ENCODE measurements at places on chromosomes 1 and 21.

GRCh38 chr1:63747445-63747844 lies 26.4 kb upstream of the ROR1 start:
- no peak for DNase-seq

DNA sequence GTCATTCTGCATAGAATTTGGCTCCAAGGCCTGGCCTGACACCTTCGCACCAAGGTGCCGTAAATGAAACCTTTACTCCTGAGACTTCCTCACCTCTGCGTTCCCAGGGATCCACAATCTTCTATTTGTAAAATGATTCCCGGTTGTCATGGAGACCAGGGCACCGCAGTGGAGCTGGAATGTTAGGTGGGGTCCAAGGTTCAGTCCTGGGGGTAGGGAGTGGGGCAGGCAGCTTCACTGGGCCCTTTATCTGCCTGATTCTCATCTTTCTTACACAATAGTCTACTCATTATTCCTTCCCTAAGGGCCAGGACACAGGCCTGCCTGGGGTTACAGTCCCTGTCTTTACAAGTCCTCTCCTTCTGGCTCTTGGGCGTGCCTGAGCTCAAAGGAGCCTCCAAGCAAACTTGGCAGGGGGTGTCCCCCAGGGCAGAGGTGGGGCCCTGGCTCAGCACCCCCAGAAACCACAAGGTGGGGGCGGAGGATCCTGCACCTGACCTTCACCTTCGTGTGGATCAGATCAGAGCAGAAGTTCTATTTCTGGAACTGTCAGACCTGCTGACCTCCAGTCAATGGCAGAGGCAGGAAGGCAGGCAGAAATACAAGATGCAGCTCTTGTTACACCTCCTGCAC lies 51.1 kb downstream of the RIPK4 start:
- DNase-seq = no peak

GRCh38 chr1:239675735-239676134 lies 289.4 kb downstream of the CHRM3 start:
- no peak for DNase-seq

- peak; percentile 77 for DNase-seq
Measured at GRCh38 chr1:115641762-115642167, at the start of gene VANGL1. Gene VANGL1, plus strand, starts transcription at chr1:115641970. Its CDS starts 9,444 bp downstream, at chr1:115651414.

DNA sequence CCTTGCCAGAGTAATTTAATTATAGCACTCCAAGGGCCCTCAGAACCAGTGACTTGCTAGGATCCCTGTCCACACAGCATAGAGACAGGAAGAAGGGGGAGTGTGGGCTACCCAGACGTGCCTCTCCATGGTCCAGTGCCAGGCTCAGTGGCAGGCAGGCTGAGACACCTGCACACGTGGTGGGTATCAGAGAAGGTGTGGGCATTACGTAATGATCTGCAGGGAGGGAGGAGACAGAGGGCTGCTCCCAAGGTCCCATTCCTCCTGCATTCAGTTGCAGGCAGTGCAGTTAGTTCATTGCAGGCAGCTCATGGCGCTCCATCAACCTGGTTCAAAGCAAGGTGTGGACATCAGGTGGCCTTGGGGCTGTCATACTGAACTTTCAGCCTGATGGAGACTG lies 49.9 kb downstream of the C8B start:
- no peak for DNase-seq

DNA sequence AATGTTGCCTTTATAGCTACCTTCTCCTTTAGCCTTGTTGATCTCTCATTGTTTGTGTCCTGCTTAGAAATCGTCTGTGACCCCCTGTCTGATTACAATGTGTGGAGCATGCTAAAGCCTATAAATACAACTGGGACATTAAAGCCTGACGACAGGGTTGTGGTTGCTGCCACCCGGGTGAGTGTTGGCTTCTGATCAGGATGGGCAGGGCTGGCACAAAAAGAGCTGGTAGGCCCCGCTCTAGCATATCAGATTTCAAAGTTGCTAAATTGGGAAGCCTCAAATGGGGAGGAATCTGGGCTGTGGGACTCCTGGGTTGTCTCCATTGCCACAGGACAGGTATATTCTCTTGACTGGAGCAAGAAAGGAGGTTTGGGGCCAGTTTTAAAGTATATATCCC lies 8.4 kb downstream of the NCSTN start:
- DNase-seq = no peak

DNA sequence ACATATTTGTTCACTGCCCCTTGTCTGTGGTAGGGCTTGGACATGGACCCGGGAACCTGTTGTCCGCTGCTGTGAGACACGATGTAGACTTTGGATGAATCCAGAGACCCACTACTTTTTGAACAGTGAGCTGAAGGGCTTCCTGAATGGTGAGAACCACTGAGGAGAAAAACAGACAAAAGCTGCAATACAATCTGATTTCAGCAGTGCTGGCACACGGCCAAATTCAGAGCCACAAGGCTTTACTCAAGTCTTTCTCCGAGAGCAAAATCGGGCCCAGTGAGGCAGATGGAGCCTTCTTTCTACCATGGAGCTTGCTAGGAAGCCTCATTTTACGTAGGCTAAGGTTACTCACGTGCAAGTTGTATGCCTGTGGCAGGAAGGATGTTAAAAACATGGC lies 197.6 kb downstream of the SIPA1L2 start:
- DNase-seq = peak; percentile 9

GRCh38 chr1:23286401-23286800 lies 57.7 kb downstream of the HNRNPR start:
- DNase-seq = no peak

DNA sequence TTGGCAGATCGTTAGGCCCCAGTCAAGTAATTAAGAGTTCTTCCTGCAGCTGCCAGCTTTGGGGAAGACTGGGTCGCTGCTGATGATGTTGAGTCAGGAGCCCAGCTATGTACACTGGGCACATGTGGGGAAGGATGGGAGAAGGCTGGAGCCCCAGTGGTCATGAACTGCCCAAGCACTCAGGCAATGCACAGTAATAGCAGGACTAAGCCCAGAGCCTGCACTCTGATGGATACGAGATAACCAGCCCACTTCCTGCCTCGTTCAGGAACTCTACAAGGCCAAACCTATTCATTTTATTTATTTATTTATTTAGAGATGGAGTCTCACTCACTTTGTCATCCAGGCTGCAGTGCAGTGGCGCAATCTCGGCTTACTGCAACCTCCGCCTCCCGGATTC lies 81.1 kb upstream of the BTG3 start:
- no peak for DNase-seq

DNA sequence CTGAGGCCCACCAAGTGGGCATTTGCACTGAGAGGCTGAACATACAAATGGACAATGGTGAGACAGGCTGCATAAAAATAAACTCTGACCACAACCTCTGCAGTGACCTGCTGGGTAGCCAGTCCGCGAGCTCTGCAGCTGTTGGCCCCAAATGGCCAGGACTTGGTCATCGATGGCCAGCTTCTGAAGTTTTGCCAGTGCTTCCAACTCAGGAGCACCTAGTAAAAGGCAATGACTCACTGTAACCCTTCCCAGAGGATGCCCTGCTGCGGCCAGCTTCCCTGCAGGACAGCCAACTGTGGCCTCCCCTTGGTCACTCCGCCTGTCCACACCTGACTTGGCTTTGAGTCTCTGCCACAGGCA lies 185.4 kb downstream of the DYRK1A start:
- no peak for DNase-seq

DNA sequence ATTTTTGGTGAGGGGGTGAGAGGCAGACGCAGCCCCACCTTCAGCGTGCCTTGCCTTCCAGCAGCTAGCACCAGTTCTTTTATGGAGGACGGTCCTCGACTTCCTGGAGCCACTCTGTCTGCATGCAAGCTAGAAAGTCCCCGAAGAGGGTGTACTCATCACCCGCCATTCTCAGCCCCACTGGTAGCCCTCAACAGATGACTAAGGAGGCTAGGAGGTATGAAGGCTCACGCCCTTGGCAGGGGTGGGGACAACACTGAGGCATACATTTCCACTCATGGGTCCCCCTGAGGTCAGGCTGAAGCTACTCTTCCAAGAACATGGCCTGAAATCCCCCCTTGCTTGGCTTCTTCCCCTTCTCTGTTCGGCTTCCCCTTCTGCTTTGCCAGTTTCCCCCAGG lies 8.9 kb upstream of the PTPRF start:
- no peak for DNase-seq

- no peak for DNase-seq
Measured at GRCh38 chr1:212161231-212161781, 123.9 kb upstream of the PPP2R5A start.

GRCh38 chr1:205962821-205963221 lies 19.6 kb upstream of the SLC26A9 start:
- no peak for DNase-seq

GRCh38 chr1:243903895-243904294 lies 53.9 kb upstream of the AKT3 start:
- DNase-seq = no peak

DNA sequence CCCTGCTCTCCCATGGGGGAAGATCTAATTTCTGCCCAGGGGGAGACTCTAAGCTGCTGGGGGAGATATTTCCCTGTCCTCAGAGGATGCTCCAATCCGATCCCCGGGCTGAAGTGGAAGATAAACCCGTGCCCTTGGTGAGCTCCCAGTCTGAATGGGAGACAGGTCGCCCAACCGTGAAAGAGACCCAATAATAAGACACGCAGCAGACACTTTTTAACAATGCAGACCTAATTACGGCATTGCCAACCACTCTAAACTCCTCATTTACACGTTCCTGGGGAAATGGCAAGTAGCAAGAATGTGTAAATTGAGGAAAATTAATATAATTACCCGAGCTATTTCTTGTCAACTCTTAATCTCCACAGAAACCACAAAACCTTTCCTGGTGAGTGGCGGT lies 48.7 kb upstream of the ACTL8 start:
- DNase-seq = no peak

DNA sequence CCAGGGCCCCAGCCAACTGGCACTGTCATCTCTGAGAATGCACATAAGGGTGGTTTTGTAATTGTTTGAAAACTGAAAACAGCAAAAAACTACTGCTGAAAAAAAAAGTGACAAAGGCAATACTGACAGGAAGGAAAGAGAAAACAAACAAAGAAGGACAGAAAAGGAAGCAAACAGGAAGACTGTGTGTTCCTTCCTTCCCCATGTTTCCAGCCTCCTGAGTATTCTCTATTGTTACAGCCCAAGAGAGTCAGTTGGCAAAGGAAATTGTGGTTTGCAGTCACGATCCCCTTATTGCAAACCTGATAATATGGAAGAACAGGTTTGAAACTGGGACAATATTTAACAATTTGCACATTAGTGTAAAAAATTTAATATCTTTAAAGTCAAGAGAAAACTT lies 1177.6 kb downstream of the PLA2G4A start:
- DNase-seq = peak; percentile 42

- no peak for DNase-seq
Measured at GRCh38 chr1:67719329-67720196, 34.6 kb downstream of the GADD45A start.

- no peak for DNase-seq
Measured at GRCh38 chr1:6888268-6888667, 103.0 kb downstream of the CAMTA1 start.

GRCh38 chr1:184590163-184590750 lies 164.4 kb downstream of the EDEM3 start:
- DNase-seq = no peak

- no peak for DNase-seq
Measured at GRCh38 chr1:6163973-6164617, 16.0 kb downstream of the CHD5 start.

DNA sequence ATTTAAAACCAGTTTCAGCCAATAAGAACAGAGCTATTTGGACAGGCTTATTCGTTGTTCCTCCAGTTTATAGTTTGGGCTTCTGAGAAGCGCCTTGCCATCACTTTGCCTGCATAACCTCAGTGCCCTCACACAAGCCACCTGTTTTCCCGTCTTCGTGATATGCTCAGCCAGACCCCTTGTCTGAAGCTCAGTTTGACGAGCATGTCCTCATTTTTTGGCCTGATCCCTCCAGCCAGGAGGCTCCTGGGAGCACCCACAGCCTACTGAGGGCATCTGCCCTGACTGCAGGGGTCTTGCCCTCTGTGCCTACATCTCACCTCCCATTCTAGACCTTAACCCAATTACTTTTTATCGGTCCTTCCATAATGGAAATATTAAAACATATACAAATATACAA lies 95.3 kb downstream of the ADARB1 start:
- no peak for DNase-seq

GRCh38 chr1:201028461-201028889 lies 5.0 kb upstream of the KIF21B start:
- DNase-seq = peak; percentile 70

DNA sequence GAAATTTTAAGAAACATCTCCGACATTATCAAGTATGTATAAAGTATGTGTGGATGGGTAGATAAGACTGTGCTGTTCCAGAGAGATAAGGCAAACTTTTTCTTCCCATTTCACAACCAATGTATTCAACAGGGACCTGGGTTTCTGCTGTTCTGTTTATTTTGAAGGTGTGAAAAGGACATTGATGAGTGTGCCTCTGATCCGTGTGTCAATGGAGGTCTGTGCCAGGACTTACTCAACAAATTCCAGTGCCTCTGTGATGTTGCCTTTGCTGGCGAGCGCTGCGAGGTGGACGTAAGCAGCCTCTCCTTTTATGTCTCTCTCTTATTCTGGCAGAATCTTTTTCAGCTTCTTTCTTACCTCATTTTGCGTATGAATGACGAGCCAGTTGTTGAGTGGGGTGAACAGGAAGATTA lies 174.0 kb downstream of the CRB1 start:
- DNase-seq = no peak

DNA sequence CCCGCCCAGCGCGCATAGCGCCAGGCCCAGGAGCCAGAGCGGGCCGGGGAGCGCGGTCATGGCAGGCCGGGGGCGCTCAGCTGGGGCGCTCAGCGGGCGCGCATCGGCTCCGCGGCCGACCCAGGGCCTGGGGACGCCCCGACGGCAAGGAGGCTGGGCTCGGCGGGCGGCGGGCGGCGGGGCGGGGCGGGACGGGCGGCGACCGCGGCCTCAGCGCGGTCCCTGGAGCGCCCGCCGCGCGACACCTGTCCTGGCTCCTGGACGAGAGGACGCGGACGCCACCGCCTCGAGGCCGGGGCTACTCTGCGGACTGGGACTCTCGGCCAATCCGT lies 273 bp downstream of the BMP8B start:
- DNase-seq = no peak

DNA sequence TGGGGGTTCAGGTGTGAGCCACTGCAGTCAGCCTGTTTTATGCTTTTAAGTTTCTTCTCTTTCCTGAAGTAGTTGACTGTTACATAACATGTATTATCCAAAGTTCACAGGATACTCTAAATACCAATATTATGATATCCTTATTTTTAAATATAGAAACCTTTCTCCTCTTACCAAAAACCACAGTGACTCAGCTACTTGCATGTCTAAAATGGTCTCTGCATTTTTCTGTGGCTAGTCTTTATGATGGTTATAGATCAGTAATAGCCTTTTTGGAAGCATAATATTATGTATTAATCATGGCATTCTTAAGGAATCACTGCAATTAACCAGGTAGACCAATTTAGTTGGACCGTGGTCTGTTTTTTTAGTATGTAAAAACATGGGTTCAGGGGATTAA lies 210.8 kb upstream of the CACYBP start:
- no peak for DNase-seq

DNA sequence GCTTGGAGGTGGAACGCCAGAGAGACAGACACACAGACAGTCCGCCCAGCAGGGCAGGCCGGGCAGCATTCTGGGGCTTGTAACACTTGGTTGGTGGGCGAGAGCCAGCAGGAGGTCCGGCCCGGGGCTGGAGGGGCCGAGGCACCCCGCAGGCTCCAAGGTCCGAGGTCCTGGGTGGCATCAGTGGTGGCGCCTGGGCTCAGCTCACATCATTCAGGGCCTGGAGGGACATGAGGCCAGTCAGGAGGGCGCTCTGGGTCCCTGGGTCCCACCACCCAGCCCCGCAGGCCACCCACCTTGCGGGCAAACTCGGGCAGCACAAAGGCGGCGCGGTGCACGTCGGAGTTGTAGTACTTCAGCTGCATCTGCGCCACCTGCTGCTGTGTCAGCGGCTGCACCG lies 5.2 kb downstream of the SRM start:
- no peak for DNase-seq

- peak; percentile 99 for DNase-seq
Measured at GRCh38 chr1:198220428-198220827, 63.6 kb downstream of the NEK7 start.

All from dermis microvascular lymphatic vessel endothelial cell (primary cell).